ENCODE measurements at places on chromosomes 7 and 10.

DNA sequence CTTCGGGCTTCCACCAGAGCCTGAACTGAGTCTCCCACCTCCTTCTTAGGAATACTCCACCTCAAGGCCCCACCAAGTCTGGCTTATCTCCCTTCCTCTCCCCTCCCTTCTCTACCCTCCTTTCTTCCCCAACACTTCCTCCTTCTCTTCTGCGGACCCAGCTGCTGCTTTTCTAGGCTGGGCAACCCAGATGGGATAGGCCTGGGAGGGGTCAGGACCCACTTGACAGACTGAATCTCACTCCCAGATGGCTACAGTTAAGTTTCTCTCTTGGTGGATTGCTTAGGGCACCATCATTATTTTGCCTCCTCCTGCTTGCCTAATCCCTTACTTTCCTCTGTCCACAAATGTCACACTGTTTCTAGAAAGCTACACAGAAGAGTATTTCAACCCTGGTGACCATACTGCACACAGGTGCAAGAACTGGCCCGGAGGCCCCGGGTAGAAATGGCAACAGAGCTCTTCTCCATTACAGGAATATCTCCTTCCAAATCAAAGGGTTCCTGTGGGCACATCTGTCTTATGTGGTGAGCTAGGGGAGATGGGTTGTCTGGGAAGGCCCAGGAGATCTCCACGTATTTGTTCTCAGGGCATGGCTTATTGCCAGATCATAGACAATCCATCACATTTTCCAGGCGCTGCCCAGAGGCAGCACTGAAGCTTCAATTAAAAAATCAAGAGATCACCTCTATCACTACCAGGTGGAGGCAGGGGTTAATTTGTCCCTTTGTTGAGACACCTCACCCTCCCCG lies 5.1 kb upstream of the HOXA11 start:
- DNase-seq = no peak

DNA sequence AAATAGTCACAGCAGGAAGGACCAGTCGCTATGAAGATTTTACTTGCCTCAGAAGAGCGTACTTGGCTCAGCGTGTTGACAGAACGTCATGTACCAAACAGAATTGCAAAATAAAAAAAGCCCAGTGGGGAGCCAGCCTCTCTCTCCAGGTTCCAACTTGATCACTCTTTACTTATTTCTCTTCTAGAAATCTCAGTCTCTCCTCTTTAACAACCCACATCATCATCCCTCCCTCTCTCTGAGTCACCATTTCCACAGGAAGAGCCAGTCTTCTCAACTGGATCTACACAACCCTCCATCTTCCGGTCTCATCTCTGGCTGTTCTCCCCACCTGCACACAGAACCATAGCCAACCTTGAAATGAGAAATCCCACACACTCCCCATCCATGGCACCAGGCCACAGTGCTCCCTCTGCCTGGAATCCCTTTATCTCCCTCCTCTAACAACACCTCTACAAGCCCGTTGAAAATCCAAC lies 718.3 kb downstream of the GRID1 start:
- no peak for DNase-seq

GRCh38 chr10:98556061-98556460 lies 109.3 kb upstream of the HPS1 start:
- no peak for DNase-seq

DNA sequence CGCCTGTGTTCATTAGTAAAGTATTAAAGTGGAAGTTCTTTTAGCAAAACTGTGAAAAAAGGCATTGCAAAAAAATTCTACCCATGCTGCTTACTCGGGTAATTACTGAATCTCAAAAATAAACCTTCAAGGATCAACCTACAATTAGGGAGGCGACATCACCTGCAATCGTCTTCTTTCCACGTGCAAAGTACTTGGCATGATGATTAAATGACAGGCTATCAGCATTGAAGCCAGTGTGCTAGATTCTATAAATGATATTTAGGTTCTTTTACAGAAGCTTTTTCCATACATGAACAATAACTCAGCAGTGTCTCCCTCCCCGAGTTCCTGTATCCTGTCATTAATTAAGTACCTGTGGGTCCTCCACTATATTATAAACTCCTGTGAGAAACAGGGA lies 105.8 kb downstream of the SFMBT2 start:
- no peak for DNase-seq

GRCh38 chr10:127836176-127836575 lies 56.6 kb downstream of the CLRN3 start:
- DNase-seq = no peak

- no peak for DNase-seq
Observed at GRCh38 chr7:37405128-37405527, 43.5 kb downstream of the ELMO1 start.

DNA sequence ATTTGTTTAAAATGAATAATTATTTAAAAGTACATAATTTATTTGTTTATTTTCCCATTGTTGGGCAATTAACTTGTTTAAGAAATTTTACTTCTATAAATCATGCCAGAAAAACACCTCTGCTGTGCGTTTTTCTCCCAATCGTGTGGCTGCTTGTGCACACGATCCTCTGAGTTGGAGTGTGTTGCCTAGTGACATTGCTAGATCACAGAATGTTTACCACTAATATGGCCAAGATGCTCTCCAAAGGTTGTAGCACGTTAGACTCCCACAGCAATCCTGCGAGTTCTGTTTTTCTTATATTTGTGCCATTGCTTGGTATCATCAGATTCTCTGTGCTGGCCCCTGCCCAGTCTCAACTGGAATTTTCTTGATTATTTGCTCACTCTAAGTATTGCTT lies 207.1 kb upstream of the ADCY1 start:
- DNase-seq = no peak

DNA sequence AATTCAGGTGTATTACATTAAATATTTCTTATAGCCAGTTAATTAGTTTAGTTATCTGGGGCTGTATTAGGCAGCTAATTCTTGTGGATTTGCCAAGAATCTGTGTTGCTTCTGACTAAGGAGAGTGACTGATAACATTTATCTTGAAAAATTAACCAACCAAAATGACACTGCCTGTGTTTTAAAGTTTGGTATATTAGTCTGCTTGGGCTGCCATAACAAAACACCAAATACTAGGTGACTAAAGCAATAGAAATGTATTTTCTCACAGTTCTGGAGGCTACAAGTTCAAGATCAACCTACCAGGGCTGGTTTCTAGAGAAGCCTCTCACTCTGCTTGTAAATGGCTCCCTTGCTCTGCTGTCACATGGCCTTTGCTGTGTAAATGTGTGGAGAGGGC lies 12.9 kb downstream of the EXOC4 start:
- DNase-seq = no peak

DNA sequence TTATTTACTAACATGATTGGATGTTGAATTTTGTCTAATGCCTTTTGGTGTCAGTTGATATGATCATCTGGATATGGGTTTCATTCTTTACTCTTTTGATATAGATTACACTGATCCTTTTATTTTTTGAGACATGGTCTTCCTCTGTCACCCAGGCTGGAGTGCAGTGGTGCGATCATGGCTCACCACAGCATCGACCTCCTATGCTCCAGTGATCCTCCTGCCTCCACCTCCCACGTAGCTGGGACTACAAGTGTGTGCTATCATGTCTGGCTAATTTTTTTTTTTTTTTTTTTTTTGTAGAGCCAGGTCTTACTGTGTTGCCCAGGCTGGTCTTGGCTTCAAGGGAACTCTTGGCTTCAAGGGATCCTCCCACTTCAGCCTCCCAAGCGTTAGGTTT lies 27.1 kb downstream of the BMS1 start:
- DNase-seq = no peak

GRCh38 chr7:49789736-49790135 lies 16.3 kb downstream of the VWC2 start:
- no peak for DNase-seq

GRCh38 chr7:157861551-157861950 lies 524.7 kb downstream of the DNAJB6 start:
- no peak for DNase-seq

DNA sequence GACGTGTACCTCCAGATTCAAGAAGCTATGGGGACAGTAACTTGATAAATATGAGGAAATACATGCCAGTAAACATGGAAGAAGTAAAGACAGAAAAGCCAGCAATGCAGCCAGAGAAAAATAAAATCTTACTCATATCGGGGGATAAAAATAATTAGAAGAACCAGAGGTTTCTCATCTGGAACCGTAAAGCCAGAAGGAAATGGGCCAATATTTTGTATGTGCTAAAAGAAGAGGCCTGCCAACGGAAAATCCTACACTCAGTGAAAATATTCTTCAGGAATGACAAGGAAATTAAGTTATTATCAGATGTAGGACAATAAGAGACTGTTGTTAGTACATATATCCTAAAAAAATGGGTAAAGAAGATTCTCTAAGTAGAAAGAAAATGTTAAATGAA lies 401.2 kb downstream of the CDC14C start:
- DNase-seq = no peak

DNA sequence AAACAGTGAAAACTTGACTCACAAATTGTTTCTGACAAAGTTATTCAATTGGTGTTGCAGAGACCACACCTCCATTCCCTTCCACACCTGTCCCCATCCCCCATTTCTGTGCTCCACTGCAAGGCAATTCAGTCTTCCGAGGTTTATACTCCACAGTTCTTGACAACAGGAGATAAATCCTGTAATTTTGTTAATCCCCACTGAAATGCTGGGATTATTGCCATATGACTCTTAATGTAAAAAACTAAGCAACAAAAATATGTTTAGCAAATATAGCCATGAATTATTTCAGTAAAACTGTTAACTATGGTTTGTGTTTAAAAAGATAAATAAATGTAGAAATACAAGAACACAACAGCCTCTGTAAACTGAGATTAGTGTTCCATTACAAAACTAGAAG lies 170.1 kb upstream of the SEMA3D start:
- no peak for DNase-seq

GRCh38 chr10:123462756-123463155 lies 203.4 kb upstream of the GPR26 start:
- DNase-seq = no peak

Measured in Karpas-422 (cell line).